Coronary artery (tissue), 2 donors: ENCODE measurements at places on chromosomes 16 and 17.

DNA sequence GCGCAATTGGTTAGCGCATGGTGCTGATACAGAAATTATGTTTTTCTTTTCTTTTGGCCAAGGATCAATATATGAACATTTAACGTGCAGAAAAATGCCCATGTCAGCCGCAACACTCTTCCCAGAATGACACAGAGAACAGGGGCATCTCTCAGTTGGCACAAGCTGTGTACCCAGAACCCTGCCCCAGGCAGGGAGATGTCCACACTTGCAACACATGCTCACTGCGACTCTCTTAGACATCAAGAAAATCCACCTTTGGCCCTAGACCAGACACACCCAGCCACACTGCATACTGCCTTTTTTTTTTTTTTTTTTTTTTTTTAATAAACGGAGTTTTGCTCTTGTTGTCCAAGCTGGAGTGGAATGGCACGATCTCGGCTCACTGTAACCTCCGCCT lies 17.0 kb downstream of the PITPNA start:
- no peak for DNase-seq

- DNase-seq: no peak
Measured at GRCh38 chr17:32783602-32784001, 93.3 kb downstream of the MYO1D start.

- no peak for DNase-seq
Measured at GRCh38 chr17:64236827-64237403, 26.1 kb downstream of the TEX2 start.

DNA sequence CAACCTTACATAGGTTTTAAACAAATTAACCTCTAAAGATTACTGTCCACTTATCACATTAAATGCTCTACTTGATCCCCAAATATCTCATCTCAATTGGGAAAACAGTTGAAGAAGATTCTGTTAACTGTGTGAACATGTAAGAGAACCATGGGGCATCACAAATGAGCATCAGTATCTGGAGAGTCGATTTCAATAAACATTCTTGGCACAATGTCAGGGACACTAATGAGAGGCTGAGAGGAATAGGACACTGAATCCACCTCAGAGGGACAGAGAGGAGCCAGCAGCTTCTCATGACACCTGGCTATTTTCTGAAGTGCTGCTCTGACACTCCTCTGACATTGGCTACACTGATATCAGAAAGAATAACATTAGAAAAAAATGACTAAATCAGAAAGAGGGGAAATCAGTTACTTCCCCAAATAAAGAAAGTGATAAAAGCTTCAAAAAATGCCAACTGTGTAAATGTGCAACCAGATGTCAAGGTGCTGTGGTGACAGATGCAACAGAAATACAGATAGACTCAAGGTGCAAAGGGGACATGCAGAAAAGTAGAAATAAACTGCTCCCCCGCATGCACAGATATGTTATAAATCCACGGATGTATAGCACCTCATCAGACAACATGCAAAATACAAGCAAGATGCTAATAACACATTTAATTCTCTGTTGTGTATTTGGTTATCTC lies 67.4 kb downstream of the SNX11 start:
- no peak for DNase-seq

GRCh38 chr17:2710071-2710802 lies 1.3 kb downstream of the CLUH start:
- DNase-seq: no peak

DNA sequence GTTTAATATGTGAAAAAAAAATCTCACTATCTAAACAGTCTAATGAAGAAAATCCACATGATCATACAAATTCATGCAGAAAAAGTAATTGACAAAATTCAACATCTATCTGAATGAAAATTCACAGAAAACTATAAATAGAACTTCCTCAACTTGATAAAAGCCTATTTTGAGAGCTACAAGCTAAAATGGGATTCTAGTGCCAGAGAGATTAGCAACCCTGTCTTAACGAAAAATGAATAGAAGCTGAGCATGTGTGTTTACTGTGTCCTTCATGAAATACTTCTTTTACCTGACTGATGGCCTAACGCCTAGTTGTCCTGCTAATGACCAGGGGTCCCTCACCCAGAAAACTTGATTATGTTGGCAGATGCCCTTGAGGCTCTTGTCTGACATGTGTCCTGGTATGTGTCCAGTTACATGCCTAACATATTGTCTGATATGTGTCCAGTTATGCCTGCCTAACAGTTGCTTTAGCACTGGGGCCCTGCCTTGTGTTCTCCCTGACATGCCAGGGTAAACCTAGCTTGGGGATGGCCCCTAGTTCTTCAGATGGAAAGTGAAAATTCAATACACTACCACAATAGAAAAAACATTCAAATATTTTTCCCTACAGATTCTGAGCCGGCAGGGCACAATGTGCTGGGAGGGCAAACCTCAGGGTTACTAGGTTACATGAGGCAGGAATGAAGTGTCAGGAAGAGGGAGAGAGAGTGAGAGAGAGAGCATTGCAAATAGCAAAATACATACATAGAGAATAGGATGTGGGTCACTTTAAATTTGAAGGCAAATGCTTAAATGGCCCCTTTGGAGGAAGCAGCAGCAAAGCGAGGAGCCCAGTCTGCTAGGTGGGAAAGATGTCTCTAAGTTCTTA lies 834.0 kb downstream of the CDH11 start:
- DNase-seq: no peak

DNA sequence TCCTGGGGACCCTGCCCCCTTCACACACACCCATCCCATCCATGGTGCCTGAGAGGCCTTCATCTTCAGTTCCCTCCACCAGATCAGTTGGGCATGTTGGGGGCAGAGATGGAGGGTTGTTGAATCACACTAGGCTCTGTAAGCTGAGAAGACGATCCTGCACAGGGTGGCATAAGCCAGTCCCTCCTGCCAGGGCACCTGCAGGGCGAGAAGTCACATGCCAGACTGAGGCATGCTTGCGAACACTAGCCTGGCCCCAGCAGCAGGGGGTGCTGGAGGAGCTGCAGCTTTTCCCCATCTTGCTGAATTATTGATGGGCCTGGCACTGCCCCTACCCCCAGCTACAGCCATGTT lies 6.1 kb upstream of the TBX2 start:
- no peak for DNase-seq

DNA sequence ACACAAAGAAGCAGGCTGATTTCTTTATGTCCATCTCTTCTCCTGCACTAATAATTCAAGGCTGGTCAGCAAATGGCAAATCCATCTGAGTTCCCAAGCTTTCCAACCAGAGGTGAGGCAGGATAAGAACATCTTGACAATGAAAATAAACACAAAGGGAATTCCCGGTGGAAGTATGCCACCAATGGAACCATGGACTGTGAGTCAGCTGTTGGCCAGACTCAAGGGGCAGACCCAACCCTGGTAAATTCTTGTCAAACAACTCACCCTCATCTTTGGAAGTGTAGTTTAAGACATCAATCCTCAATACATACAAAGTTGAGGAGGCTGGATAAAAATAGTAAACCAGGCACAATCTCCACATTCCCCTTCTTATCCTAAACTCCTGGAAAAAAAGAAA lies 74.3 kb upstream of the CES5A start:
- DNase-seq: no peak

DNA sequence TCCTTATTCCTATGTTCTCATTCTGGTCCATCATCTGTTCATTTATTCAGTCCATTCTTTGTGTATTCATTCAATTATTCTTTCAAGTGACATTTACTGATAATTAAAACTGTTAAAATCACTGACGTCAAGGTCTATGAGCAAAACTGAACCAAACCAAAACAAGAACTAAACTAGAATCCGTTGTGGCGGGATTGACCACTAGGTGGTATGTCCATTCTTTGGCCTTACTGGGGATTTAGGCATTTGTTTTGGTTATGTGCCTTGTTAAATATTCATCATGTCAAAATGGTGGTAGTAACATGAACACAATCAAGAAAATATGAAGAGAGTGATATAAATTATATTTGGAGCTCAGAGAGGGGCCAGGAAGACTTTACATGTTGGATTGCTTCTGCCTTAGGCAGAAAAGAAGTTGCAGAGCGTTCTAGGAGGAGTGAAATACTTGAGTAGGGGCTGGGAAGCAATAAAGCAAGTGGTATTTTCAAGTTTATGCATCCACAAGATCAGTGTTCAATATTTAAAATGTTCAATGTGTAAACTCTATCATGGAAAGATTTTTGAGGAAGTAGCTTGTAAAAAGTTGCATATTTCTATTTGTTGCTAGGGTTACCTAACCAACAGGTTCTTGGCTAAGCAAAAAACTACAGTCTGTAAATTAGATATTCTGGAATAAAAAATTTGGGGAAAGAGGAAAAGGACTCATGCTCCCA lies 129.0 kb downstream of the CDH13 start:
- no peak for DNase-seq

- no peak for DNase-seq
Measured at GRCh38 chr17:29016345-29017210, 10.7 kb upstream of the SEZ6 start.

- no peak for DNase-seq
Measured at GRCh38 chr17:40415390-40415789, 2.3 kb downstream of the TOP2A start.

GRCh38 chr17:57143361-57143760 lies 58.3 kb downstream of the AKAP1 start:
- no peak for DNase-seq

DNA sequence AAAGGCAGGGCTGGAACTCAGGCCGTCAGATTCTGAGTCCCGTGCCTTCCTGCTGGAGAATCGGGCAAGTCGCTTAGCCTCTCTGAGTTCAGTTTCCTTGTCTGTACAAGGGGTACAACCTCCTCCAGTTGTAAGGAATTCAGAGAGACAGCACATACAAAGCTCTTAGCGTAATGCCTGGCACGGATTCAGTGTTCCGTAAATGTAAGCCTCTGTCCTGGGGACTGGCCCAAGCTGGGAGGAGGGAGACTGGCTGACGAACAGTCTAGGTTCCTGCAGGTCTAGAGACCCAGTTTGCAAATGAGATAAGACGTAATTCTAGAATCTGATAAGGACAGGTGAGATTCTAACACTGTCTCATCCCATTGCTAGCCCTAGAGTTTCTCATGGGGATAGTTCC lies 9.9 kb downstream of the METTL22 start:
- no peak for DNase-seq

DNA sequence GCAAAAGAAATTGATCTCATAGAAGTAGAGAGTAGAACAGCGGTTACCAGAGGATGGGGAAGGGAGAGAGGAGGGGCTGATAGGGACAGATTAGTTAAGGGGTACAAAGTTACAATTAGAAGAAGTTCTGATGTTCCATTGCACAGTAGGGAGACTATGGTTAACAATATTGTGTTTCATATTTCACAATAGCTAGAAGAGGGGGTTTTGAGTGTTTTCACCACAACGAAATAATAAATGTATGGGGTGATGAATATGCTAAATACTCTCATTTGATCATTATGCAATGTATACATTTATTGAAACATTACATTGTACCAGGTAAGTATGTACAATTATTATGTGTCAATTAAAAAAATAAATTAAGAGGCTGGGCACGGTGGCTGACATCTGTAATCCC lies 291.2 kb upstream of the KCNJ16 start:
- no peak for DNase-seq

- DNase-seq: no peak
Measured at GRCh38 chr16:23940111-23940510, 104.3 kb downstream of the PRKCB start.

DNA sequence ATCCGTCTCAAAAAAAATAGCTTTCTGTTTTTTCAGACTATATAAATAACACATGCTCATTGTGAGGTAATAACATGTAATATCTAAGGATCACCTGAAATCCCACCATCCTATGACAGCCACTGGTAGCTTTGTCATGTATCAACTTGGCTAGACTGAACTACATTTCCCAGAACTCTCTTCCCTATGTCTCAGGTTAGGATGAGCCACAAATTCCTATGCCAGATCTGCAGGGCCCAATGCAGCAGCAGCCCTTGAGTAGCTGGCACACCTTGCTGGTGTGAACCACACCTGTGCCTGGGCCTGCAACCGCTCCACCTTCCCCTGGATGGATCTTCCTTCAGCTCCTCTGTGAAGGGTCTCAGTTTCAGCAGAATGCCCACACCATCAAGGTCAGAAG lies 28.1 kb downstream of the OGFOD1 start:
- DNase-seq: no peak

DNA sequence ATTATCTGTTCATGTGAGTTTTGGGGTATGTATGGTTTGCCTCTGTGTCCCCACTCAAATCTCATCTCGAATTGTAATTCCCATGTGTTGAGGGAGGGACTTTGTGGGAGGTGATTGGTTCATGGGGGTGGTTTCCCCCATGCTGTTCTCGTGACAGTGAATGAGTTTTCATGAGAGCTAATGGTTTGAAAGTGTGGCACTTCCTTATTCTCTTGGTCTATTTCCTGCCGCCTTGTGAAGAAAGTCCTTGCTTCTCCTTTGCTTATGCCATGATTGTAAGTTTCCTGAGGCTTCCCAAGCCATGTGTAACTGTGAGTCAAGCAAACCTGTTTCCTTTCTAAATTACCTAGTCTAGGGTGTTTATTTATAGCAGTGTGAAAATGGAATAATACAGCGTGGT lies 128.1 kb upstream of the HS3ST4 start:
- no peak for DNase-seq

- DNase-seq: no peak
Measured at GRCh38 chr17:14739656-14740431, 439.0 kb downstream of the HS3ST3B1 start.

DNA sequence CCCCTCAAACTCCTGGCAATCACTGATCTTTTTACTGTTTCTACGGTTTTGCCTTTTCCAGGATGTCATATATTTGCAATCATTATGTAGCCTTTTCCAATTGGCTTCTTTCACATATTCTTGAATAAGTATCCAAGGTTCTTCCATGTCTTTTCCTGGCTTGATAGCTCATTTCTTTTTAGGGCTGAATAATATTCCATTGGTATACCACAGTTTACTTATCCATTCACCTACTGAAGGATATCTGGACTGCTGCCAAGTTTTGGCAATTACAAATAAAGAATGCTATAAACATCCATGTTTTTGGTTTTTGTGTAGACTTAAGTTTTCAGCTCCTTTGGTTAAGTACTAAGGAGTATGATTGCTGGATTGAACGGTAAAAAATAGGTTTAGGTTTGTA lies 16.0 kb downstream of the GPATCH8 start:
- DNase-seq: no peak

- no peak for DNase-seq
Measured at GRCh38 chr17:81165246-81166032, at the start of gene PVALEF. PVALEF (plus strand) TSS chr17:81165507; CDS start chr17:81181227, 15,720 bp downstream.

- DNase-seq: peak; percentile 66
Measured at GRCh38 chr17:5706577-5707210, 122.4 kb upstream of the NLRP1 start.

- no peak for DNase-seq
Measured at GRCh38 chr17:58315750-58316149, 12.8 kb downstream of the TSPOAP1 start.

DNA sequence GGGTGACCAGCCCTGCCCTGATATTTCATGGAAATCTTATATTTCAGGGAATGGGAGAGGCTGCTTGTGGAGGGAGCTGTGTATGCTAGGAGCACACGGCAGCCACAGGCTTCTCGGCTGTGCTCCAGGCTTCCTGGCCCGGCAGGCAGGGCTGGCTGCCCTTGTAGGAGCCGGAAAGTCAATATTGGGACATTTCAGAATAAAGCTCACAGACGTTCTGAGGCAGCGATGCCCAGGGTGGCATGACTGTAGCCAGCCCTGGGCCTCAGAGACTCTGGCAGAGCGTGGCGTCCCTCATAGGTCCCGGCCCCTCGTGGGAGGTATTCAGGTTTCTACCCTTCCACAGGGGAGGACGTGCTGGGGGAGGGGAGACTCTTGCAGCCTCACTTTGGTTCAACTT lies 65.7 kb downstream of the BANP start:
- DNase-seq: no peak

- DNase-seq: no peak
Measured at GRCh38 chr16:85448557-85449190, 164.4 kb upstream of the GSE1 start.
